ENCODE measurements at places on chromosomes 2 and 18.

GRCh38 chr2:68320118-68320641 lies 431 bp upstream of the CNRIP1 start:
- peak overlapping the region; percentile 55 for H3K4me3 ChIP-seq
- H3K27me3 ChIP-seq = peaks cover 36% of the 10 kb centered on the region
- peak overlapping the region; percentile 88 for H3K27ac ChIP-seq
- no peaks in the 10 kb centered on the region for H3K36me3 ChIP-seq

DNA sequence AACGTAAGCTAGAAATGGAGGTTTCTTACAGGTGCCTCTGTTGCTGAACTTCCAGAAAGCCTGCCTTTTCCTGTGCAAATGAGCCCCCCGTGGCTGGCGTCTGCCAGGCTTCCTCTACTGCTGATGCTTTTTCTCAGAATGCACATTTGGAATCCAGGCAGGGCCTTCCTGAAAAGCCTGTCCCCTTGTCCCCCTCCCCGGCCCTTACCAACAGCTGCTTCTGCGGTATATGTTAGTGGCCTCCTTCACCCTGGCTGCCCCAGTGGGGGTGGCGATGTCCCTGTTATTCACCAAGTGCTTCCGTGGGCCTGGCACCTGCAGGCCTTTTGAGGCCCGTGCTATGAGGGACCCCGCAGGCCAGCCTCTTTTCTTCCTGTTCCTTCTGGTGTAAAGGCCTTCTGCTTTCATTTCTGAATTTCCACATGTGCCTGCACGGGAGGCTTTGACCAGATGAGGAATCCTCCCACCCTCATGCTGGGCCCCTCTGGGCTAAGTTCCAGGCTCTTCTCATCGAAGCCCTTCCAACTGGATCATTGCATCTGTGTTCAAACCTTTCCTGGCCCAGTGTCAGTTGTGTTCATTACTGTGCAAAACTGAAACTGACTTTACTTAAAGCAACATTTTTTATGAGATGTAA lies 10.4 kb downstream of the CNDP2 start:
- no peaks in the 10 kb centered on the region for H3K27me3 ChIP-seq
- no peak for DNase-seq
- H3K36me3 ChIP-seq = peaks cover 3% of the 10 kb centered on the region

DNA sequence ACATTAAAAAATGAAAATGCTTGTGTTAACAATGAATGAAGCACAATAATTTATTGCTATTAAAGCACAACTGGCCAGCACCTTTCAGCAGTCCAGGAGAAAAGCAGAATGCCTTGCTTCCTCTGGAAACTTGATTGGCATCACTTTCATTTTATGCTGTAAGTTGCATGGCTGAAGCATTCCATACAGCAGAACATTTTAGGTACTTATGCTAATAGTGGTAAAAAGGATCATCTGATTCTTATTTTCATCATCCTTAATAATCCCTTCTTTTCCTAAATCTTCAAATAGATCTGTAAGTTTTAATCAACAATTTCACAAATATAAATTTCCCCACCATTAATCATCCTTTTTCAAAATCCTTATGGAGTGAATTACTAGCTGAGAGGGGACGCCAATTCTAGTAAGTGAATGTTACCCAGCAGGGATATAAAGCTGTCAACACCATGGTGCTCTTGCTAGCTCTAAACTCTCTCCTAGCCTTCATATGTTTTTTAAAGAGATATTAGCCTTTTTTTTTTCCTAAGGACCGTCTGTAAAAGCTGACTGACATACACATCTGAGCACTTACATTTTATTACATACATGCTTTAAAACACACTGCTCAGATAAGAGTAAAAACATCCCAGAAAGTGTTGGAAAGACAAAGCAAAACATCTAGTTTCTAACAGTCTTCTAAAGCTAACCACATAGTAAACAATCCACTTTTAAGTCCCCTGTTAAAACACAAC lies 5.3 kb downstream of the SATB2 start:
- no peaks in the 10 kb centered on the region for H3K36me3 ChIP-seq
- H3K27ac ChIP-seq = no peak overlapping the region
- H3K4me3 ChIP-seq = no peak overlapping the region
- H3K27me3 ChIP-seq = peaks cover 79% of the 10 kb centered on the region
- peaks cover 9% of the 10 kb centered on the region for H3K4me1 ChIP-seq
- DNase-seq = no peak

DNA sequence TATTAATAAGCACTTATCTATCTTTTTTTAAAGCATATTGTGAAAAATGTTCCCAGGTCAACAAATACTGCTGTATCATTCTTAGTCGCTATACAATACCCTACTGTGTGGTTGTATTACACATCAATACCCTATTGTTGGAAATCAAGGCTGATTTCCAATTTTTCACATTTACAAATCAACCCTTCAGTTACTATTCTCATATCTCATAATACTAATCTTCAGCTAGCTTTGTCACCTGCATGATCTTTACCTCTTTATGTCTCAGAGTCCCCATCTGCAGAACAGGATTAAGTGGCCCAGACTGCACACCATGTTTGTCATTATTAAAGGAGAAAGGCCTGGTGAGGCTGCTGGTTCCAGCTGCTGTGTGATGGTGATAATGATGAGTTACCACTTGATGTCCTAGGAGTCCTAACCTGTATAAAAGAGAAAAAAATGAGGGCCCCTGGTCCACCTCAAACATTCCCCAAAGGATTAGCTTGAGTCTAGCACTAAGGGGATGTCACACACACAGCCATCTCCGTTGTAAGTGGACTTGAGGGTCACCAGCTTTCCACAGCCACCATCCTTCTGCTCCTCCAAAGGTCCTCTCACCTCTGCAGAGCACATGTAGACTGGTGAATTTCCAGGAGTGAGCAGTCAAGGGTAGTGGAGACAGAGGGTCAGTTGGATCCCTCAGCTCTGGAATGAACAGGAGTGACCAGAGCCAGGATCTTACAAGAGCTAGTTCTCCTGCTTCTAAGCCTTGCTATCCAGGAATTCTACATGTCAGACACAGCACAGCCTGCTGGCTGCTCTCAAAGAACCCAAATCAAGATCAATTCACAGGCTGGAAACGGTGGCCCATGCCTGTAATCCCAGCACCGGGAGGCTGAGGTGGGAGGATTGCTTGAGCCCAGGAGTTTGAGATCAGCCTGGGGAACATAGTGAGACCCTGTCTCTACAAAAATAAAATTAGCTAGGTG lies 36.0 kb upstream of the BIN1 start:
- DNase-seq = no peak
- H3K27ac ChIP-seq = no peak overlapping the region
- no peaks in the 10 kb centered on the region for H3K36me3 ChIP-seq
- no peak overlapping the region for H3K4me3 ChIP-seq
- no peaks in the 10 kb centered on the region for H3K27me3 ChIP-seq

DNA sequence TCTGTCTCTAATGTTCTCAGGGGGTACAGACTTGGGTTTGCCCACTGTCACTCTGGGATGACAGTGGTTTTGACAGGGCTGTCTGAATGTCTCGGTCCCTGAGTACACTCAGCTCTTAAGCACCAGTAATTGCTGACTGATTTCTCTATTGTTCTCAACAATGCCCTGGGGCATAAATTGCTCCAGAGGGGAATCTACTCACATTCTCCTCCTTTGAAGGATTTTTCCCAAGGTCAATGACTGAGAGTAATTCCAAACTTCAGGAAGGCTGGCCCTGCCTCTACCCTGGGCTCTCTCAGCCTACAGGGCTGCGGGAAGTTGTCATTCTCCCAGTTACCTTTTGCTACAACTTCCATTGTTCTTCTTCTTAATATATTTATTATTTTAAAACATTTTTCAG lies 36.5 kb downstream of the MC2R start:
- no peaks in the 10 kb centered on the region for H3K27me3 ChIP-seq
- DNase-seq = no peak
- no peak overlapping the region for H3K4me3 ChIP-seq
- no peaks in the 10 kb centered on the region for H3K4me1 ChIP-seq
- no peak overlapping the region for H3K27ac ChIP-seq

- H3K27me3 ChIP-seq = no peaks in the 10 kb centered on the region
These were observed 21.1 kb downstream of the CPS1 start for GRCh38 chr2:210577263-210578071.

DNA sequence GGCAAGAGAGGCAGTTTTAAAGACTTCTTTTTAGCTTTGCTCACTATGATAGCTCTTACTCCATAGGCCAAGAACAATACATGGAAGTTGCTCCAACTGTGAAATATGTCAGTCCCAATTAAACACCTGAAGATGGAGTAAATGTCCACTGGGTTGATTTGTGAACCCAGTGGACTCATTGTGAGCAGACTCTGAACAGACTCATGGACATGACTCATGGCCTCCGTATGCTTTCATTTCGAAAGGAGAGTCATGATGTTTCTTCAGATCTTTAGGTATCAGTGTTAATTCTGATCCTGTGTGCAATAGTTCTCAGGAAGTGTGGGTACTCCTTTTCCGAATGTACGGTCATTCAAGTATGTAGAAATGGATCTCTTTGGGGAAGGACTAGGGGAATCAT lies 5.4 kb upstream of the CWC22 start:
- peaks cover 4% of the 10 kb centered on the region for H3K4me1 ChIP-seq
- no peaks in the 10 kb centered on the region for H3K36me3 ChIP-seq
- no peak overlapping the region for H3K4me3 ChIP-seq
- DNase-seq = no peak

DNA sequence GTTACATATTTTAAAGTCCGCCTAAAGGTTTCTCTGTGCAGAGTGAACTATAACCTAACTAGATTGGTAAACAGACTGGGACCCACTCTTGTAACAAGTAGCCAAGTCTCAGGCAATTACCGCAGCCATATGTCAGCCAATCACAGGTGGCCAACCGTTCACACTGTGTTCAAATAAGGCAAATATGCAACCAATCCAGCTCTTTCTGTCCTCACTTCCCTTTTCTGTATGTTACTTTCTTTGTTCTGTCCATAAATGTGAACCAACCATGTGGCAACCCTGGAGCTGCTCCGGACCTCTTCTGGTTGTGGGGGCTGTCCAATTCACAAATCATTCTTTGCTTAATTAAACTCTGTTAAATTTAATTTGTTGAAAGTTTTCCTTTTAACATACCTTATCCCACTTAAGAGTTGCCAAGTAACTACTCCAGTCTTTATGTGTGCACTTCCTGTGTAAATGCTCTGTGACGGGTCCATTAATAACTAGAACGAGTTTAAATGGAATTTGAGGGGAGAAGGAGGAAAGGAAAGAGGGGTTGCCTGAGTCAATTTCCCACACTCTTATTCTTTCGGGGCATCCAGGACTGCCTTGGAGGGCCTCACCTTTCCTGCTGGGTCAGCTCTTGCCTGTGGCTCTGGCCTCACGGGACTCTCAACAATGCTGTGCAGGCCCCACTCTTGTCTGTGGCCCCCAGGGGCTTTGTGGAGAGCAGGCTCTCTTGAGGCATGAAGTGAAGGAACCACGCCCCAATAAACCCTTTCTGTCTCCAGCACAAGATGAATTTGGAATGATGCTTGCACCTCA lies 6.6 kb upstream of the RPL37A start:
- DNase-seq = no peak
- H3K27ac ChIP-seq = no peak overlapping the region
- H3K4me3 ChIP-seq = no peak overlapping the region

- H3K36me3 ChIP-seq = no peaks in the 10 kb centered on the region
- no peaks in the 10 kb centered on the region for H3K27me3 ChIP-seq
- no peak overlapping the region for H3K4me3 ChIP-seq
- no peaks in the 10 kb centered on the region for H3K4me1 ChIP-seq
These were observed 50.0 kb downstream of the MC4R start for GRCh38 chr18:60322591-60322990.

DNA sequence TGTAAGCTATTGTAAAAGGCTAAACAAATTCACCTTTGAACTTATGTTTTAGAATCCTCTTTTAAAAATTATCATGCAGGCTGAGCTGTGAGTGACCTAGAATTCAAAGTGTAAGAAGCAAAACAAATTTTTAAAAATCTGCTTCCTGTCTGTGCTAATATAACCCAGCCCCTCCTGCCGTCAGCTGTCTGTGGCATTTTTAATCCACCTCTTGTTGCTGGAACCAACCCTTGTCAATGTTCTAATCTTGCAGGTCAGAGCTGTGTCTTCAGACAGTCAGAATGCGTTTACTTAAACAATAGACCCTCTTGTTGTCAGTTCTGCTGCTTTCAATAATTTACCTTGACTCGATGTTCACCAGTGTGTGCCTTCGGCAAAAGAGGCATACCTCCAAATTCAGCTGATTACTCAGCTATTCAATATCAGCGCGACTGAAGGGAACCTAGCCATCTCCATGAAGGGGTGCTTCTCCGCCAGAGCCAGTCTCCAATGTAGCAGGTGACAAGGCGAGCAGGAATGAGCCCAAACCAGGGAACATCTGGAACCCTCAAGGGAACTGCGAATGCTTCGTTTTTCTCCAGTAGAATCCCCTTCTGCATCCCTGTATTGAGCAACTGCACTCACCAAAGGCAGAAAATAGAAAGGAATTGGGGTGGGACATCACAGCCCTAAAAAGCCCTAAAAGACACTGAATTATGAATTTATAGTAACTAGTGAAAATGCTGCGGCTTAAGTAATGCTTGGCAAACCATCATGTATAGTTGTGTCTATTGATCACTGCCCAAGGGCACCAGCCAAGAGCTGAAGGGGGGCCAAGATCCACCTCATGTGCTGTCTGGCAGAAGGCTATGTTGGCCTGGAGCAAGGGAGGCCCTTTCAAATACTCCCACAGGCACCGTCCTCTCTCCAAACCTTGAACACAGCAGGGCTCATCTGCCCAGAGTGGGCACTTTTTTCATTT lies 62.5 kb downstream of the LYPD6B start:
- no peaks in the 10 kb centered on the region for H3K27me3 ChIP-seq
- no peak for DNase-seq
- no peaks in the 10 kb centered on the region for H3K36me3 ChIP-seq
- no peak overlapping the region for H3K27ac ChIP-seq
- H3K4me3 ChIP-seq = no peak overlapping the region
- no peaks in the 10 kb centered on the region for H3K4me1 ChIP-seq

DNA sequence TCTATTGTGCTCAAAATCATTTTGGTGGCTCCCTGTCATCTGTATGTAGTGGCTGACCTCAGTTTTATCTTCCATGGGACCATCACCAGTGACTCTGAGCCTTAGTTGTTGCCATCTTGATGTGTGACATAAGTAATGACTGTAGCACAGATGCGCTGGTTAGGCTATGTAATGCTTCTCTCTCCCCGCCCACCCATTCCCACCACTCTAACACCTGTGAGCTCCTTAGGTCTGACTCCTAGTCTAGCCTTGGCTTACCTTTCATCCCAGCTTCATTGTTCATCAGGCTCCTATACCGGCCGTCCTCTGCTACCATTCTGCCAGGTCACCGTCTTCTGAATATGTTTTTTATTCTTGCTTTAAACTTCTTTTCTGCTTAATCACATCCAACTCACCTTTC lies 17.2 kb downstream of the MYO1B start:
- peaks cover 40% of the 10 kb centered on the region for H3K4me1 ChIP-seq
- no peak overlapping the region for H3K4me3 ChIP-seq
- H3K27me3 ChIP-seq = no peaks in the 10 kb centered on the region
- no peak overlapping the region for H3K27ac ChIP-seq
- no peaks in the 10 kb centered on the region for H3K36me3 ChIP-seq
- DNase-seq = no peak

Data from left lung (tissue), 14 donors.